Hematopoietic multipotent progenitor cell treated with erythropoietin and hydrocortisone succinate and interleukin-3 and kit ligand, for 15 days (in vitro differentiated cells): ENCODE measurements at places on chromosomes 6 and 20.
A peak's percentile ranks its signal among the peaks of the same experiment; 100 is the strongest.

- DNase-seq, result no peak
These were observed 234.7 kb downstream of the RNGTT start for GRCh38 chr6:88728756-88729155.

DNA sequence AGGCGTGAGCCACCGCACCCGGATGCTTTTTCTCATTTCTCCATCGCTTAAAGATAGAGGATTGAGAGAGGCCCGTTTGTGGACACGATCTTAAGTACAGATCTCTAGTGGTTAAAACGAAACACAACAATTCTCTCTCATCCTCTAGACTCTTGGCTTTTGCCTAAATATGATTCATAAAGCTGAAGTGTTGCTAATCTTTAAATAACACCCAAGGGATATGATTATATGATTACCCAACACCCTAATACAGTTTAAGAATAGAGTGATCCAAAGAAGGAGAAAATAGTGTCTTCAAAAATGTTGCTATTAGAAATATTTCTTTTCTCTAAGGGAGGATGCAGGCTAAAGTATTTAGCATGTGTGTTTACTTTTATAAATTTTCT is 50.4 kb downstream of the MTHFD1L start:
- no peak for DNase-seq

GRCh38 chr20:17699931-17700351 is at the start of gene BANF2:
Gene BANF2, plus strand, starts transcription at chr20:17699966. Its CDS starts 25,060 bp downstream, at chr20:17725026.
- DNase-seq, result no peak

- DNase-seq, result peak; percentile 7
These were observed 5.5 kb downstream of the HTR1B start for GRCh38 chr6:77457720-77458349.

DNA sequence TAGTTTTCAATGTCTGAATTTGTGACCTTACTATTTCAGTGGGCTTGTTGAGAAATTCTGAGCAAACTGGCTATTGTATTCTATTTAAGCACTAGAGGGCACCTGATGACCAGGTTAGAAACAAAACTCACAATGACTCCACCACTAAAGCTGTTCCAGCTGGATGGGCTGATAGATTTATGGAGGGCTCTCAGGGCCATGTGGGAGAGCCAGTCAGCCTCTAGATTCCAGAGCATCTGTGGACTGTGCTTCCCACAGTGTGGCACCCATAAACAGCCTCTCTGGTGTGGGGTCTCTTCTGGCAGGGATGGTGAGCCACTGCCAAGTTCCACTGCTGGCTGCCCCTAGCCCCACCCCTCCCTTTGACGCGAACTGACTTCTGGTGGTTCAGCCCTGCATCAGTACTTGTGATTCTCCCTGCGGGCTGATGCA is 29.2 kb downstream of the C6orf58 start:
- no peak for DNase-seq

DNA sequence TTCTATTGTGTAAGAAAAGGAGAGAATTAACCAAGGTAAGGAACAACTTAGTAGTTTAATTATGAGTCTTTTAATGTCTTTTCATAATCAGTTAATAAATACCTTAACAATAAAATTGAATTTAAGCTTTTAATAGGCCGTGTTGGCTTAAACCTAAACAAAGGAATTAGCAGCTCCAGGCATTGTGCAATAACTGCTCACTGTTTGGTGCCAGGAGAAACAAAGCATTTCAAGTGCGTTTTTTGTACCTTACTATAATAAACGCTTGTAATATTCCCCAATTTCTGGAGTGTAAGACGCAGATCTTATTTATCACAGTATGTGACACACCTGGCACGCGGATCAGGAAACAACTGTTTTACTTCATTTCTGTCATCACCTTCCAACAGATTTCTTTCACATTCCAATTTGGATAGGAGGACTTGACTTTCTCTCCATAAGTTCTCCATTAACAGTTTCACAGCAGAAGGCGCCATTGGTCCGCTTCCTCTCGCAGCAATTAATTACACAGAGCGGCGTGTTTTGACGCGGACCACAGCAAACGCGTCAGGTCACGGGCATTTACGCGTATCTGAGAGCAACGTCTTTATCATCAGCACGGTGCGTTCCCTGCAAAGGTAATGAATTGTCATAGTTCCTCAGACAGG is 335.8 kb upstream of the NT5E start:
- DNase-seq, result no peak

- DNase-seq, result no peak
These were observed 39.5 kb downstream of the UBE2V1 start for GRCh38 chr20:50073500-50073899.

DNA sequence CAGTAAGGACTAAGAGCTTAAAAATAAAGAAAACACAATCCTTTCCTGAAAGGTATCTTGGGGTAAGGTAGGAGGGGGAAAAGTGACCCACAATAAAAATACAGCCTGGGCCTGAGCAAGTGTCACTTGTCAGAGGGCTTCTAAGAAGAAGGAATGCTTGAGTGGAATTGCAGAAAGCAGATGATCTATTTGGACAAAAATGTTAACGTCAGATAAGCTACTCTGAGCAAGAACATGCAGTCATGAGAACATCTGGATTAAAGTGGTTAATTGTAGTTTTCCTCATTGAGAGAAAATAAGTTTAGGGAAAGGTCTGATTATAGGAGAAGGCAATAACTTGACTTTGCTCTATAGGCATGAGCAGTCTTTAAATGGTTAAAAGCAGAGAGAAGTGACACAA is 581.9 kb downstream of the HTR1B start:
- DNase-seq, result no peak

DNA sequence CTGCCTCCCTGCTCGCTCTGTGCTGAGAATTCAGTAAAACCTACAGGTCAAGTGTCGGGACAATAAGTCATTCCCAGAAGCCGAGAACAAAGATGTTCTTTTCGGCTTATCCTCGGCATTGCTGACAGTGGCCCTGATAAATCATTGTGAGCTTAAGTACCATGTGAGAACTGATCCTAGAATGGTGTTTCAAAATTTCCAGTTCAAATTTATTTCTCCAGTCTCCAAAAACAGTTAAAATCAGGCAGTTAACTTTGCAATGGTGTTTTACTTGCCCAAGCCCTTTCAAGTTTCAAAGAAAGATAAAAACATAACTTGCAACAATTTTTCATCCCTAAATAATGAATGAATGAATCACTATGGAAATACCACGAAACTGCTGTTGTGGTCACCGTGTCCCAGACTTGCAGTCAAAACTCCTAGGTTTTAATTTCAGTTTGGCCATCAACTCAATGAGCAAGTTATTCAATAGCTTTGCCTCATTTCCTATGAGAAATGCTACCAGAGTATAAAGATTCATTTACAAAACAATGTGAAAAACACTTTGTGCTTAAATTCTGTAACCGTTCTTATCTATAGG is 4.3 kb downstream of the ATP5F1E start:
- DNase-seq, result no peak

DNA sequence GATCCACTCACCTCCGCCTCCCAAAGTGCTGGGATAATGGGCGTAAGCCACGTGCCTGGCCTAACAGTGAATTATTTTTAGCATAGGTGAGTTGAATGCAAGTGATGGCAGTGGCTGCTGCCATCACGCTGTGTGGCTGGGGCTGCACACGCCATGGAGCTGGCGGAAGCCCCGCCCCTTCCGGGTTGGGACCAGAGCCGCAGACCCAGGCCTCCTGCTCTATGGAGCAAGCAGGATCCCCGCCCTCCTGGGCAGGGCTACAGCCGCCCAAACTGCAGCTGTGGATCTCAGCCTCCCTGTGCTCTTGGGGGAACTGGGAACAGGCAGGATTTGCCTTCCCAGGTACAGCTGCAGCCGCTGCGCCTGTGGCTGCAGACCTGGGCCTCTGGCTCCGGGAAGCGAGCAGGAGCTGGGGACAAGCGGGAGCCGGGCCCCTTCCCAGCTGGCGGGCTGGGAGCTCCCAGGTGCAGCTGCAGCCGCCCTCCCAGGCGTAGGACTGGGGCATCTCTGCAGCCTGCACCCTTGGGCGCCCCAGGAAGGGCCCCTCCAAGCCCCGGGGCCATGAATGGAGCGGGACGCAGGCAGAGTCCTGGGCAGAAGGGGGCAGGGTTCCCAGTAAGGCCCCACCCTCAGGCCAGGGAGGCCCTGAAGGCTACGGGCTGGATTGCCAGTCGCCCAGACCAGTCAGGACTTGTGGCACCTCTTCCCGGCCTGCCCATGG is 30.9 kb upstream of the SLA2 start:
- no peak for DNase-seq

- no peak for DNase-seq
These were observed 672 bp upstream of the UBE2V1 start for GRCh38 chr20:50113420-50114224.

DNA sequence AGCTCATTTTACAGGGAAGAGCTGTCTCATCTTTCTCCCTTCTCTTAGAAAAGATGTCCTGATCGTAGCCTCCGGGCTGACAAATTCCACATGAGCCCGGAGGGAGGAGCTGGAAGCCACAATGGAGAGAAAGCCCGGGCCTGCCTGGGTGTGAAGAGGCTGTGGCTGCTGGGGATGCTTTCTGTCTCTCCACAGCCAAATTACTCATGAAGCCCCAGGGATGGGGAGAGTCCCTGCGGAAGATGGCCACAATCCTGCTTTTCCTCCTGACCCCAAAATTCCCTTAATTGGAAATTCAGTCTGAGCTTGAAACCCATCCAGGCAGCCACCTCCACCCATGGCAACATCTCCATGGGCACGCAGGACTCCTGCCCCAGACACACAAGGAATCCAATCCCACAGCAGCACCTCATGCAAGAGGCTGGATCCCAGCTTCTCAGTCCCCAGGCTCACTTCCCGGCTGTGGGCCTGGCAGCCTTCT is 32.4 kb downstream of the JPH2 start:
- no peak for DNase-seq

DNA sequence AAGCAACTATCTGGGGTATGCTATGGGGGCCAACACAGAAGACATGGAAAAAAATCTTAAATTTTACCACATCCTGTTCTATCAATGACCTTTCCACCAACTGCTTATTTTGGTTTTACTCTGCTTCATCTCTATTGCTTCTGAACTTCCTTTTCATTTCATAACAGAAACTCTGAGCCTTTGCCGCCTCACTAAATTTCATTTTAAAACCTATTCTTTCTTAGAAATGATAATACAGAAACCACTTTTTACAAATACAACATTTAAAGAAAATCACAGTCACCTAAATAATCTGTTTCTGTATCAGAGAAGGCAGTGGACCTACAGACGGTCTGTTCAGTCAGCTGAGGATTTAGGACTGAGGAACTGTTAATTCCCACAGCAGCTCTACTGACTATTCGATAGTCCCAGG is 117.5 kb downstream of the KCNQ5 start:
- no peak for DNase-seq

DNA sequence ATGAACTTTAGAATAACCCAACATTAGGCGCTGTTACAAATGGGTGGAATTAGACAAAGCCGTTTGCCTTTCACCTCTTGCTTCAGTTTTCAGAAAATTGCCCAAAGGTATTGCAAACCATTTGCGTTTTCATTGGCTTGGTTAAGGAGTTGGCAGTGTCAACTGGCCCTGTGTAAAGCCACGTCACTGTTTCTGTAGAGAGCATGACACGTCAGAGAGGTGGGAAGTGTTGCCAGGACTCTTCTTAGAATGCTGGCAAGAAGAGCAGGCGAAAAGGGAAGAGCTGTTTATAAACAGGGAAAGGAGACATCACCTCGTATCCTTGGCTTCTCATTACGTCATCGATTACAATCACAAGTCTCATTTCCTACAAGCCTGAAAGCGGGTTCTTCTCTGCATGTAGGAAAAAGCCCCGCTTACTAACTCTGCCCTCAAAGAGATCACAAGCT is 4.2 kb upstream of the IRF4 start:
- no peak for DNase-seq

DNA sequence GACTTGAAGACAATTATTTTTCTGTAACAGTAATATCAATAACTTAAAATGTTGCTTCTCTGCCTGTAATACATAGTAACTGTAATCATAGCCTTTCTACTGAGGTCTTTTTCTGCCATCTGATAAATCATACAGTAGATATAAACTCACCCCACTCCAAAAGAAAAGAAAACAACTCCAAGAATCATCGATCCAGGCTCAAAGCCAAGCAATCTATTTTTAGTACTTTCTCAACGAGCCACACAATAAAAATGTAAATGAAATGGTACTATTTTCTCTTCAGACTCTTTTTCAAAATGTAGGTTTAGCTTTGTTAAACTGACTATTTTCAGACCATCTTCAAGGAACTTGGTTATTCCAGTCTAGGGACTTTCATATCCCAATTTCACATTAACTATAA is 493.3 kb downstream of the ADGRB3 start:
- DNase-seq, result no peak

GRCh38 chr20:17843246-17844132 is 125.1 kb downstream of the SNX5 start:
- no peak for DNase-seq

GRCh38 chr6:119187596-119187995 is 109.1 kb upstream of the FAM184A start:
- DNase-seq, result no peak
